Fibroblast of villous mesenchyme (primary cell): ENCODE measurements at places on chromosomes 6 and 20. TPM values are rescaled to one million over a fixed set of nuclear protein-coding genes. Genes with fewer than 3 reads are reported as not detected.

The BMP5 gene
- under 0.01 TPM in 1 of 2 replicates, not detected in the other for total RNA-seq

The MLN gene
- not detected in 2 replicates for total RNA-seq

- no peak for DNase-seq
Observed at GRCh38 chr6:19535351-19535750, 301.8 kb upstream of the ID4 start.

- peak; percentile 55 for DNase-seq
Observed at GRCh38 chr6:160412993-160413392, 64.8 kb downstream of the SLC22A3 start.

DNA sequence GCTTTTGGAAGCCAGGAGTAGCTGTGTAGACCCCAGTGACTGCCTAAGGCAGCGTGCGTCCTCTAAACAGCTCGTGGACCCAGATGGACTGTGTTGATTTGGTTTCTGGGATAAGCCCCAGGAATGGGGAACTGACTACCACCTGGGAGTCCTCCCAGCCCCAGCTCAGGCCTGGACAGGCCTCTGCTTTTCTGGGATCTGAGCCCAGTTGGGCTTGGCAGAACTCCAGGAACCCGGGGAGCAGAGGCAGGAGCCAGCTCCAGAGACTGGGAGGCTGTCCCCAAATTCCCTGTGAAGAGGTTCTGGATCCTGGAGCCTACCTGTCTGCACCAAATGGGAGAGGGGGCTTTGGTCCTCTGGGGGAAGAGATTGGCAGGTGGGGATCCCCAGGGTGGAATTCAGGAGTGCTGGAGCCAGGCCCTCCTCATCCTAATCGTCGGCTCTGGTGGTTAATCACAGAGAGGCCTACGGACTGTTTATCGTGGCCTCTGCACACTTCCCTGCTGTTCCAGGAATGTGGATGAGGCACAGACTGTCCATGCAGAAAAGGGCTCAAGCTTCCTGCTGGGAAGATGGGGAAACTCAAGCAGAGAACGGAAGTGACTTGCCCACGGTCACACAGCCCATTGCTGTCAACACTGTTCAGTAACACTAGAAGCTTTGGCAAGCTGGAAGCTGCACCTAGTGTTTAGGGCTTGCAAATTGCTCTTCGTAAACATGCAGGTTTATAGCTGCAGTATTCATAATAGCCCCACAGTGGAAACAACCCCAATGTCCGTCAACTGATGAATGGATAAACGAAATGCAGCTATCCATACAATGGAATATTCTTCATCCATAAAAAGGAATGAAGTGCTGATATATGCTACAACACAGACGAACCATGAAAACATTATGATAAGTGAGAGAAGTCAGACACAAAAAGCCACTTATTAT, 100.6 kb downstream of the KCNB1 start:
- peak; percentile 9 for DNase-seq

DNA sequence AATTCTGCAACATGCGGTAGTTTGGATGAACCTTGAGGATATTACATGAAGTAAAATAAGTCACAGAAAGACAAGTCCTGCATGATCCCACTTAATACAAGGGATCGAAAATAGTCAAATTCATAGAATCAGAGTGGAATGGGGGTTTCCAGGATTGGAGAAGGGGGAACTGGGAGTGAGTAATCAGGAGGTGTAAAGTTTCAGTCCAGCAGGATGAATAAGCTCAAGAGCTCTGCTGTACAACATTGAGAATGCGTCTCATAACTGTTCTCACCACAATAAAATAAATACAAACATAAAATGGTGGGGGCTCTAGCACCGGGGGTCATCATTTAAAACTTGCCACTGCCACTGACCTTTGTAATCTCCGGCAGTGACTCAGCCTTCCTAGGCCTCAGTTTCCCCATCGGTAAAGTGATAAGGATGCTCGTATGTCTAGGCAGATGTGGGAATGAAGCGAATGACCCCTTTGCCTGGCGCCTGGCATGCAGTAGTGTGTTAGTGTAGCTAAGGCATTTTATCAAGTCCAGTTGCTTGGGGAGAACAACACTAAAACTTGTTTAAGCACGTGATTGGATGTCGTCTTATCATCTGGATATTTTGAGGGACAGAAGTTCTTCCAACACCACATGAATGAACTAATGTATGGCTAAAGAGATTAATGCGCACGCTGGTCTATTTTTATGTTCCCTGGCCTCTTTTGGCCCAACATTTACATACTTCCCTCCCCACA, 421.1 kb downstream of the QKI start:
- DNase-seq: no peak
